ENCODE measurements at places on chromosomes 7 and 10.

- no peak for DNase-seq
These were observed 18.4 kb downstream of the RCC1L start for GRCh38 chr7:75055155-75055554.

DNA sequence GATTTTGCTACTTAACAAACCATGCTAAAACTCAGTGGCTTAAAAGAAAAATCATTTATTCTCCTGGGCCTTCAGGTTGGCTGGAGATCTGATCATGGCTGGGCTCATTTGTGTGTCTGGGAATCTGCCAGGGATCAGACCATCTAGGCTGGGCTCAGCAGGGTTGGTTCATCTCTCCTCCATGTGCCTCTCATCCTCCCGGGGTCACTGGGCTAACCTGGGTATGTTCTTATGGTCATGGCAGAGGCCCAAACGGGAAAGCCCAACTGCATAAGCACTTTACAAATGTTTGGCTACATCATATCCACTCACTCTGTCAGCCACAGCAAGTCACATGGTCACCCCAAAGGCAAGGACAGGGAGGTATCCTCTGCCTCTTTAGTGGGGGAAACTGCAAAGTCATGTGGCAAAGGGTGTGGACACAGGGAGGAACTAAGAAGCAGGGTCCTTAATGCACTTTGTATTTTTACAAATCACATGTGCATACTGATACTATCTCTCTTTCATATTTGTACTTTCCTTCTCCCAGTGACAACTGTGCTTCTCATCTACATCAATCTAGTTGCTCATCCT, 231.4 kb downstream of the BUB3 start:
- DNase-seq: peak; percentile 6

DNA sequence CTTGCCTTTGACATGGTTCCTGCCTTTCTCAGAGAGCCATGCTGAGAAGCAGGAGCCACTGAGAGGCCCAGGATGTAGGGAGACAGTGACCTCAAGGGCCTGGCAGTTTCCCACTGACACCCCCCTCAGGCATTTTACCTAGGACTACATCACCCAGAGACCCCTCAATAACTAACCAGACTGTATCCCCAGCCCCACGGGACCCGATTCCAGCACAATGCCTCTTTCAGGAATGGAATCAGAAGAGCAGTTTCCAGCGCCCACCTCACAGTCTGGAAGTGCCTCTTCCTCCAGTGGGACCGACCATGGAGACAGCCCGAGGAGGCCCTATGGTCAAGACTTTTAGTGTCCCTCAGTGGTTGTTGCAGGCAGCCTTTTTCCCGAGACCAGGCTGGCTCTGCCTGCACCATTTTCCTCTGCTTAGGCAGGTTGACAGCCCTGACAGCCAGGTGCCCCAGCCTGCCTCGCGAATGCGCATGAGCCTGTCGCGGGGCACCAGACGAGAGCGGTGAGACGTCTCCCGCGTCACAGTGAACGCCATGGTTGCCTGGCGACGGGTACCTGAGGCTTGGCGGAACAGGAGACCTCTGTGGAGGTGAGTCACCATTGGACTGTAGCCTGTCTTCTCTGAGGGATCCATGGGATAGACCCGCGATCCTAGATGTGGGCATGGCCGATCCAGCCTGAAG, 28.4 kb upstream of the ZNF273 start:
- DNase-seq: no peak

DNA sequence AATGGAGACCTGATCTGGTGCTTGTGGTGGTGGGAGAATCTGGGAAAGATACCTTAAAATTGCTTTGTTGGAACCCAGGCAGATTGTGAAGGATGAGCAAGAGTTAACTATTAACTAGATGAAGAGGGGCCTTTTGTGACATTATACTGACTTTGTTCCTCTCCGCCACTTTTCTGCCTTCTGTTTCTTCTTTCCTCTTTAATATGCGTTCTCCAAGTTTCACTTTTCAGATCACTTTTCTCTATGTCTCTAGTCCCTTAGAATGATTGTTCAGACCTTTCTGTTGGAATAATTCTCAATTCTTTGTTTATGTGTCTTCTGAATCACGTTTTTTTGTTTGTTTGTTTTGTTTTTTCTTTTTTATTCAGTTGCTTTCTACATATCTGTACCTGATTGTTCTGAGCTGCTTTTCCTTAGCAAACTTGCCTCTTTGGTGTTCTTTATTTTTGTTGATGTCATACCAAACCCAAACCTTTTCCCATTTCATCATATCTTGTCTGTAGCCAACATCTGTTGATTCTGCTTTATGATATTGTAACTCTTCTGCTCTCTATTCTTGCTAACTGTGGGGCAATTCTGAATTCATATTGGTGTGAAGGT, 2.8 kb downstream of the BMPR1A start:
- DNase-seq: peak; percentile 83

DNA sequence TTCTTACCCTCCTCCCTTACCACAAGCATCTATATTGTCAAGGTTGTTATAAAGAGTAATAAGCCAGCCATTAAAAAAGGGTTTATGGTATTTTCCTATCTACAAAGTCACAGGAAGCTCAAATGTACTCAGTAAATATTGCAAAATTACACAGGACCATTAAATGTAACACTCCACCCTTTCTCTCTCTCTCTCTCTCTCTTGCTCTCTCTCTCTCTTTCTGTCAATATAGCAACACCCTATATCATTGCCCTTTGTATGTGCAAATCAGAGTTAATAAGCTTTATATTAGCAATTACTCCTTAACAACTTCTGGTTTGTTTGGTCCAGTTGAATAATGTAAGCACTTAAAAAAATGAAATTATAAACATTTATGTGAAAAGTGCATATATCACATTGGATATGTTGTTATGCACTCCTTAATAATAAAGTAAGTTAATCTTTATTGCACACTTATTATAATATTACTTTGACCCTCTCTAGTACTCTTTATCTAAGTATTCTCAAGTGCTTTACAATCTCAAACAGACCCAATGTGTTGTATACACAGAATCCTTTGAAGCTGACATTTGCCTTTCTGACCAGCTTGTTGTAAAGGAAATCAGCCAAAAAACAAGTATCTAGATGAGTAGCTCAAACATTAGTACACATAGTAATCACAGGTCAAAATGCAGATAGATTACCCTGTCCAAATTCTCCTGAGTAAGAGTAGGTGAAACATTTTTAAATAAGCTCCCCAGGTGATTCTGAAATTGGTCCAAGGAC, 93.2 kb downstream of the CFTR start:
- no peak for DNase-seq

DNA sequence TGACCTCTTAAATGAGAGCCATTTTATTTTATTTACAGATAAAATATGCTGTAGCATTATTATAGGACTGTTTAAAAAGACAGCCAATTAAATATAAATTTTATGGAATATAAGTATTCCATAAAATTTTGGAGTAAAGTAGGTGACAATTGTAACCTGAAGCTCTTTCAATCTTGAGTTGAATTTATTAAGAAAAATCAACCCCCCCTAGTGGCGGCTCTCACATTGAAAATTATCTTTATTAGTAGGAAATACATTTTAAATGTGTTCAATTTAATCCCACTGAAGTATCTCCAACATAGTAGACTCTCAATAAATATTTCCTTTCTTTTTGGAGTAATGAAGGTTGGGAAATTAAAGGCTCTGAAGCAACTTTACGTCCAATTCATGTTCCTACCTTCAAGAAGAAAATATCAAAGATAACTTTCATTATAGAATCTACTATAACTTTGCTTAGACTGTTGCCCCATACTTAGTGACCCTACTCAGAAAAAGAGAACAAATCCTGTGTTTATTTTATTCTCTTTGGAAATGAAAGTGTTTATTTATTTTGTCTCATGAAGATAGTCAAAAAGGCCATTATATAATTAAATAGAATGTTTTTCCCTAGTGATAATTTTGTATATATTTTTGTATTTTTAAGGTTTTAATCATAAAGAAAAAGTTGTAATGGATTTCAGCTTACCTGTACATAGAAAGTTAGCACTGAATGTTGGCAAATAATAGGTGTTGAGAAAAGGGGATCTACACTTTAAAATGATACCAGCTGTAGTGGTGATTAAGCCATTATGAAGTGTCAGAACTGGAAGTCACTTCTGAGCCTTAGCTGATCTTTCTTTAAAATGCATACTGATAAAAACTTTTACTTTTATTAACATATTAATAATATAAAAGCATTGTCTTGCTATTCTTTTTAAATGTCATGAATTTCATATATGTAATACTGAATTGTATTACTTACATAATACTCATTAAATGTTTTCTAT, 3.3 kb downstream of the AHR start:
- peak; percentile 64 for DNase-seq

DNA sequence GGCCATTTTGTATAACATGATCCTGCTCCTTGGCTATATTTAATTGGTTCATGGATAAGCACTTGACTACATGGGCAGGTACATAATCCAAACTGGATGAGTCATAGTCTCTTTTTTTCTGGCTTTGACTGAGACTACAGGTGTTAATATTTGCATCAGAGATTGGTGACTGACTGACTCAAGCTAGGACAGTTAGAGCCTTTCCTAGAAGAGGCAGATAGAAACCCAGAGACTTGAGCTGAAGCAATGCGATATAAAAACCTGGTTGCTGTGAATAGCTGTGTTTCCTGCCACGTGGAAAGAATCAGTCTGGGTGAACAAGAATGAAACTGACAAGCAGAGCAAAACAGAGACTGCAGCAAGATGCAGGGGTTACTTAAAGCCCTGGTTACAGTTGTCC, 81.0 kb downstream of the SAMD9 start:
- no peak for DNase-seq

DNA sequence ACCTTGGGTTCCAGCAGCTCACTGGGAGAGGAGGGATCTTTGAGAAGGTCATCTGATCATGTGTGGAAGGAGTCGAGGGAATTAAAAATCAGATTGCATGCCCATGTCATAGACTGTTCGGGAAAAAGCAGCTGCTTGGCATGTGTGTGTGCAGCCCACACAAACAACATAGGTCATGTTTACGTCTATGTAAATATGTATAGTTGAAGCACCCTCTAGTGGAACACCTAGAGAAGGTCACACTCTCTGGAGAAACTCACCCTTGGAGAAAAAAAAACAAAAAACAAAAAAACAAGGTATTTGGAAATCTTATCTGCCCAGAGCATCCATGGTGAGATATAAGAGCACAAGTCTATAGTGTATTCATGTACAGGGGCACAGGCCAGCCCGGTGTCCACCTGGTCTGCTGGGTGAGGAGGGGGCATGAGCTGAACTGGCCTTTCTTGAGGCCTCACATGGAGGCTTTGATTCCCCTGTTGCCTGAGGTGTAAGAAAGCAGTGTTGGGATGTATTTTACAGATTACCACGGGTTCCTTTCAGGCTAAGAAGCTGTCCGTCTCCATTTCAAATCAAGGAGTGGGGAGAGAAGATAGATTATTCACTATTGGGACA, 98.0 kb downstream of the NPY start:
- DNase-seq: peak; percentile 17

- no peak for DNase-seq
These were observed 32.4 kb downstream of the CTBP2 start for GRCh38 chr10:125127986-125128385.

DNA sequence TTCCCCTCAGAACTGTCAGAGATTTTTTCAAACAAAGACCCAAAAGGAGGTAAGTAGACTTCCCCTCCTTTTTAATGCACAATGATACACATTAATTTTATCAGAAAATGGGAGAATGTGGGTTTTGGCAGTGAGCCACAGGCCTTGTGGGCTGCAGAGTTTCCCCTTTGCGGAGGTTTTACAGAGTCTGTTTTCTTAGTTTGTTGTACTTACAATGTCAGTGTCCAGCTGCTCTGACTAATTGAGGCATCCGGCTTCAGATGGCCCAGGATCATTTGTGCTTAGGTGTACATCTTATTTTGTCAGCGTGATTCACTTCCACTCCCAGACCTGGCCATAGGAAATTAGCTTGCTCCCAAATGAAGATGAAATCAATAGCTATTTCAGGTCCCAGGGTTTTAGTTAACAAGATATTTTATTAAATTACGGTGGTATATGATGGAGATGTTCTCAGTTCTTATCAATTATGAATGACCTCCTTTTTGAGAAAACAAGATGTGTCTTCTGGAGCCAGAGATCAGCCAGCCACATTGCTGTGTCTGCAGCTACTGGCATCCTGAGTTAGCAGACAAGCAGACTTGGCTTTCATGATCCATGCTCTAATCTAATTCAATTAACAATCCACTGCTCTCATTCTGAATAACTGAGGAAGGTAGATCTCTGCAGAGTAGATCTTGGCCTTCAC, 1086.6 kb upstream of the SORCS1 start:
- DNase-seq: peak; percentile 33

- DNase-seq: peak; percentile 80
These were observed 44.6 kb downstream of the TAX1BP1 start for GRCh38 chr7:27784399-27785053.

- DNase-seq: no peak
These were observed 10.7 kb downstream of the GRK5 start for GRCh38 chr10:119217991-119218490.

DNA sequence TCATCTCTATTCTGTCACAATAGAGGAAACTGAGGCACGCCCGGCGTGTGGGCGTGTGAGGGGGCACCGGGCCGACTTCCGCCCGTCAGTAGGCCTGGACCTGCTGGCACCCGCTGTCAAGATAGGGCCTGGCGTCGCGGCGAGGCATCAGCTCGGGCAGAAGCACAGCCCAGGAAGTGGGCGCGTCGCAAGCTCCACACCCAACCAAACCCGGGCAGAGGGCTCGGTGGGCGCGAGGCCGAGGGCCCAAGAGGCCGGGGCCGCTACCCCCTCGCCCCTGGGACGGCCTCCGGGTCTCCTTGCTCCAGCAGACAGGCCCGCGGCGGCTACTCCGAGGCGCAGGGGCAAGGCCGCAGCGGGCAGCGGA, 91.2 kb downstream of the SPAG6 start:
- DNase-seq: no peak

DNA sequence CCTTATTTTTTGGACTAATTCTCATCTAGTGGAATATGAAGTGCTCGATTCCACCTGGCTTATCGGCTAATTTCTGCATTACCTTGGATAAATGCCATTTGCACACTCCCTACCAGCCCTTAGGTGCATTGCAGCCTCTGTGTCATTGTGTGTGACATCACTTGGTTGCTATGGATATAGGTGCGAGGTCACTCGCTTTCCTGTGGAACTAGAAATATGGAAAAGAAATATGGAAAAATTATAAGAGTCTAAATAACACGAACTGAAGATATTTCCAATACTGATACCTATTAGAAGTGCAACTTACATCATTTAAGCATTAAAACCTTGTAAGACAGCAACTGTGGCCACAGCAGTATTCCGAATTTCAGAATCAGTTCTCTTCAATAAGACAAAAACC, 2.0 kb downstream of the YWHAG start:
- DNase-seq: peak; percentile 35

GRCh38 chr7:109094-109493, 83.3 kb upstream of the FAM20C start:
- DNase-seq: no peak

- no peak for DNase-seq
These were observed 71.1 kb downstream of the GBF1 start for GRCh38 chr10:102316421-102316820.

GRCh38 chr7:11170175-11170574, 196.5 kb downstream of the PHF14 start:
- no peak for DNase-seq

- DNase-seq: no peak
These were observed 130.0 kb upstream of the TMEM72 start for GRCh38 chr10:44781131-44781530.

- DNase-seq: no peak
These were observed 8.3 kb downstream of the ARMC10 start for GRCh38 chr7:103083210-103083609.

Data from OCI-M1 (cell line).